ENCODE measurements at places on chromosomes 16 and 17. TPM values are rescaled to one million over a fixed set of nuclear protein-coding genes. Genes with fewer than 3 reads are reported as not detected.

SDR42E2 gene
- not detected for polyA plus RNA-seq

KRTAP3-2 gene
- polyA plus RNA-seq, result not detected

TCAP gene
- polyA plus RNA-seq, result 3.3 TPM

ACE gene
- 1.5 TPM for polyA plus RNA-seq

DOK4 gene
- polyA plus RNA-seq, result 214 TPM

MRPL10 gene
- polyA plus RNA-seq, result 33.8 TPM

MRM1 gene
- polyA plus RNA-seq, result 4.0 TPM

STAT3 gene
- 25.5 TPM for polyA plus RNA-seq

PLD6 gene
- polyA plus RNA-seq, result 2.0 TPM

TBC1D3I gene
- 0.32 TPM for polyA plus RNA-seq

EME1 gene
- 5.4 TPM for polyA plus RNA-seq

TSEN54 gene
- polyA plus RNA-seq, result 37.7 TPM
